HepG2 (cell line): ENCODE measurements at places on chromosomes 1 and 21. TPM values are rescaled to one million over a fixed set of nuclear protein-coding genes. Genes with fewer than 3 reads are reported as not detected.

Gene ESPN
- total RNA-seq, result 38.5 and 48.6 TPM in 2 replicates

Gene CD52
- total RNA-seq, result not detected in 2 replicates

Gene LIN28A
- 0.04 TPM in 1 of 2 replicates, not detected in the other for total RNA-seq

Gene AQP10
- not detected in 2 replicates for total RNA-seq

Gene ASTN1
- total RNA-seq, result not detected in 2 replicates

Gene AMIGO1
- total RNA-seq, result 1.00 and 1.3 TPM in 2 replicates

Gene KIAA1614
- 0.32 and 0.77 TPM in 2 replicates for total RNA-seq

Gene ATP6V1G3
- not detected in 2 replicates for total RNA-seq

Gene TEKT2
- total RNA-seq, result 0.31 and 0.35 TPM in 2 replicates

Gene CFHR5
- total RNA-seq, result not detected in 2 replicates

Gene TFF2
- not detected in 2 replicates for total RNA-seq
